ENCODE measurements at places on chromosomes 7 and 10. TPM values are rescaled to one million over a fixed set of nuclear protein-coding genes. Genes with fewer than 3 reads are reported as not detected.
A peak's percentile ranks its signal among the peaks of the same experiment; 100 is the strongest.

GRCh38 chr7:30224511-30225062 is 59.8 kb upstream of the ZNRF2 start:
- ATAC-seq = peak; percentile 72

DNA sequence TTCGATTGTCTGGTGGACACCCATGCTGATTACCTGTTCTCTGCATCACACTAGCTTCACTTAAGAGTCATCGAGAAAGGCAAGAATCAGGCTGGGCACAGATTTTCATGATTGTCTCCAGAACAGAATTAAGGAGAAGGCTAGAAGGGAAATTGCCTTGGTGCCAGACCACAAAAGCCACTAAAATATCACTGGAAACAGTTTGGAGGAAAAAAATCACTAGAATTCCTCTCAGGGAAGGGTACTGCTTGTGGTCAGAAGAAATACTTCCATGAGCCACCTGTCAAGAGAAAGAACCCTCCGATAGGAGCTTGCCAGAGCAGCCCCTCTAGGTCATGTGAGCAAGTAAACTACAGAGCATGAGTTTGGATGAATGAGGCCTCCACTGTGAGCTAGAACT is 269.3 kb upstream of the TEX47 start:
- ATAC-seq = no peak

GRCh38 chr10:51106311-51106945 is 32.1 kb downstream of the PRKG1 start:
- ATAC-seq = no peak

DNA sequence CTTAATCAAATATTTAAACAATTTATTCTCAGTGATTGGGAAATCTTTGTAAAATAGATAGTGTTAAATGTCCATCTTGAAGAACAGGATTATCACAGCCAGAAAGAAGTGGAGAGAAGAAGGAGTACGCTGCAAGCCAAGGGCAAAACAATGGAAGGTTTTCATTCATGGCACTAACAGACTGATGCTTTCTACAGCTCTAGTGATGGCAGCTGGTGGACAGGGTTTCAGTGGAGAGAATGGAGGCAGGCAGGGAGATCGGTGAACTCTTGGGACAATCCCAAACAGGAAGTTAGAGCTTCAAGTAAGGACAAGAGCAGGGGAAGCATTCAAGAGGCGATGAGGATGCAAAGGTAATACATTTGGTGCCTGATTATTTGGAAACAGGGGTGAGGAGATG is 207.0 kb downstream of the JAZF1 start:
- ATAC-seq = no peak

- no peak for ATAC-seq
Observed at GRCh38 chr7:3197567-3198213, 103.4 kb upstream of the SDK1 start.

DNA sequence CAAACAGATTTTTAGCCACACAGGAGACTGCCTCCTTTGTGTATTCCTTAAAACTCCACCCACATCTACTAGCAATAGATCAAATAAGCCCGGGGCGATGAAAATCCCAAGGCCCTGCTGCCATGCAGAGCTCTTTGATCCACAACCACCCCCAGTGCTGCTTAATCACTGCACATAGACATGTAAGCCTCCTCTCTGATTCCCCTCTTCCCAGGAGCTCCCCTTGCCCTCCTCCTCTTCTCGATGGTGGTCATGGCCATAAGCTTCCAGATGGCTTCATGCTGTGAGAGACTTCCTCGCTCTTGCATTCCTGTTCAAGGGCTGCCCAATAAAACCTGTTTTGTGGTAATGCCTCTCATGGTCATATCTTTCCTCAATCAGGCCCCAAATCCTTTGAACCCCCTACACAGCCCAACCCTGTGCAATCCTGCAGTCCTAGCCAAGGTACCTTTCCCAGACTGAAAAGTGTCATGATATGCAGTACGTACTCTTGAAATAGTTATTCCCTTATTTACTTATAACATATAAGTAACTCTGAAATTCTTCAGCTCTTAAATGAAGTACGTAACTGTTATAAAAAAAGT is 158.5 kb downstream of the CACNA2D1 start:
- ATAC-seq = no peak

DNA sequence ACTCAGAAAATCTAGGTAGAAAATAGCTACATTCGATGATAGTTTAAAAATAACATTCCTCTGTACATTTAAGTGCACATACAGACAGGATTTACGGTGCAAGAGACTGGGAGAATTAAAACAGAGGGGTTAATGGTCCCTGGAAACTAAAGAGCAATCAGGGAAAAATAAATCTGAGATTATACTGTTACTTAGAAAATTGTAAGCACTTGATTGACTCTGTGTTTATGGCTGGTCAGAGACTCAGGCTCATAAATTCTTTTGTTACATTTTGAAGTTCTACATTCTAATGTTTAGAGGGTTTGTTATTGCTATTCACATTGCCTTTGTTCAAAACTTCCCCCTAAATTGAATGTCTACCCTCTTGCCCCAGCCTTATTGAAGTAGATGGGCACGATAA is 54.4 kb downstream of the CDCA7L start:
- no peak for ATAC-seq

DNA sequence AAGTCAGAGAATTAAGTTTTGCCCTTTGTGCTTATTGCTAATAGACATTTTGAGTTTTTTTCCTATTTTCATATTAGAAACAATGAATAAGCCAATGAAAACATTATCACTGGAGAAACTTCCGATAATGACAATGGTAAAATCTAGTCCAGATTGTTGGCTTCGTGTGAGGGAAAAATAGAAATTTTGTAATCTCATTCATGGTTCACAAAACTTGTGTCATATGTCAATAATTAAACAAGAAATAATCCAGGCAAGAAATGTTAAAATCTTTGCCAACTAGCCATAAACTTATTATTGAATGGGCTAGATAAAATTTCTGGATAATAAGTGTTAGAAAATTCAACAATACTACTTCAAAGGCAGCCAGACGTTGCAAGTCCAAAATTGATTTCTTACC is 36.6 kb downstream of the RNLS start:
- no peak for ATAC-seq

DNA sequence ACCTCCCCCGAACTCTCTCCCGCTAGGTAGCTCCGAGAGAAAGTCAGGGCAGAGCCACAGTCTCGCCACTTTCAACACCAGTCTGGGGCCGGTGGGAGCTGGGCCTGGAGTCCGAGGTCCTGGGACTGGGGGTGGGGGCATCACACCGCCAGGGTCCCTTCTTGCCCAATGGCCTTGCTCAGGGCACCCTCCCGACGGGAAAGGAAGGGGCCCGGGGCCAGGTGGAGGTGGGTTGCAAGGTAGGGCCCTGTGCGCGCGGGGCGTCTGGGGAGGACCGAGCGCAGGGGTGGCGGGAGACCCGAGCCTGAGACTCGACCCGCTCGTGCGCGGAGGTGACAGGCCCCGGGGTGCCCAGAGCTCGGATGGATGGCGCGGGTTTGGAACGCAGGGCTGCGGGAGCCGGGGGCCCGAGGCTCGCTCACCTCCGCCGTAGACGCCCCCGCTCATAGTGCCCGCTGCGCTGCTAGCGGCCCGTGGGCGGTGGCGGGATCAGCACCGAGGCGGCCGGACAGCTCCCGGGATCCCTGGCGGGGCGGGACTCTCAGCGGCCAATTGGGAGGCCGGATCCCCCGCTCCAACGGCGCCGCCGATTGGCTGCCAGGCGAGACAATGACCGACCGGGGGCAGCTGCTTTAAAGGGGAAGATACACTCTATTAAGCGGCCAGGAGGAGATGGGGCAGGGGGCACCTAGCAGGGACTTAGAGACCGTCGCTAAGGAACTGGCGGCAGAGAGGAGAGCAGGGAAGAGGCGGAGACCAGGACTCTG is at the start of gene ACTL6B:
Gene ACTL6B (minus strand): TSS at position 541 of the 767 bp plus-strand sequence. CDS start 94 bp downstream, at position 447.
- ATAC-seq = peak; percentile 49

GRCh38 chr10:24462889-24463552 is 254.1 kb downstream of the KIAA1217 start:
- ATAC-seq = no peak

- ATAC-seq = no peak
Observed at GRCh38 chr7:16040346-16040745, 353.9 kb upstream of the MEOX2 start.

DNA sequence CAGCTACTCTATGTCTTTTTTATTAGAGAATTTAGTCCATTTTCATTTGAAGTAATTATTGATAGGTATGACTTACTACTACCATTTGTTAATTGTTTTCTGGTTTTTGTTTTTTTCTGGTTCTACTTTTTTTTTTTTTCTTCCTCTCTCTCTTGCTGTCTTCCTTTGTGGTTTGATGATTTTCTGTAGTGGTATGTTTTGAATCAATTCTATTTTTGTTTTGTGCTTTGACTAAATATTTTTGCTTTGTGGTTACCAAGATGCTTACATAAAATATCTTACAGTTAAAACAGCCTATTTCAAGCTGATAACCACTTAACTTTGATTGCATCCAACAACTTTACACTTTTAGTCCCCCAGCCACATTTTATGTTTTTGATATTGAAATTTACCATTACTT is 3.3 kb upstream of the OR2F2 start:
- ATAC-seq = no peak

DNA sequence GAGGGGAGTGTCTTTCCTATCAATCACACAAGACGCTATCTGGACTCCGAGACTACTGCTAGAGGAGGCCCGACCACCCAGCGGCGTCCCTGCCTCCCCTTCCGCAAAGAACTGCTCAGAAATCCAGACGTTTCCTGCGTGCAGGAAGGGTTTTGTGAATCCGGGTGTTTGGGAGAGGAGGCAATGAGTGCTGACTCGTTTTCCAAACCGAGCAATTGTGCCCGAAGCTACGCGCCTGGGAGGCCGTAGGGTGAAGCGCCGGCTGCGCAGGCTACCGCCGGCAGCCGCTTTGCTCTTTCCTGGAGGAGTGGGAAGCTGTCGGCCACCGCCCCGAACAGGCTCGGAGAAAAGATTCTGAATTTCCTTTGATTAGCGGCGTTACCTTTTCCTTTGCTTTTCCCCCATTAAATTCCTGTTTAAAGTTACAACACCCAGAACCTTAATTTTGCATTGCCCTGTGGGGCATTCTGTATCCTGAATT is 5.3 kb downstream of the VAX1 start:
- no peak for ATAC-seq

GRCh38 chr10:83965473-83965872 is 173.8 kb upstream of the GHITM start:
- no peak for ATAC-seq

GRCh38 chr10:89362929-89363328 is 14.9 kb upstream of the IFIT1B start:
- ATAC-seq = no peak

DNA sequence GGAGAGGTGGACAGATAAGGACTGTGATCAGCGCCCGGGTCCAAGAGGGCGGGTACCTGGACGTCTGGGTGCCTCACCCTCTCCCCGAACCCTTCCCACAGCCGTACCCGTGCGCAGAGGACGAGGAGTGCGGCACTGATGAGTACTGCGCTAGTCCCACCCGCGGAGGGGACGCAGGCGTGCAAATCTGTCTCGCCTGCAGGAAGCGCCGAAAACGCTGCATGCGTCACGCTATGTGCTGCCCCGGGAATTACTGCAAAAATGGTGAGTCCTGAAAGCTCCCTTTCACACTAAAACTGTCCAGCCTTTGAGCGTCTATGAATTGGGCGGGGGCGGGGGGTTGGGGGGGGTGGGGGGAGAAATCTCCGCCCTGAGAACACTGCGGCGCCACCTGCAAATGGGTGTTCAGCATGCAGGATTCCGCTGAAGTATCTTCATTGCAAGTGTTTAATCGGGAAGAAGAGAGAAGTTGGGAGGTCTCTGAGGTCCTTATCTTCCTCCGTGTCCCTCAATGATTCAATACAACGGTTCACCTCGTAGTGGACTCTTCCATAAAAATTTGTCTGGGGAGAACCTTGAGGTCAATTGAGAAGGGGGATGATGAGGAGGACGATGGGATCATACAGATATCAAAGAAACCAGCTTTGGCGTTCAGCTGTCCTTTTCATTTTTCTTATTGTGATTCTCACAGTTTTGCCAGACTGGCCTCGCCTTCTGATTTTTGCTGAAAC is 906 bp downstream of the DKK1 start:
- no peak for ATAC-seq

- no peak for ATAC-seq
Observed at GRCh38 chr7:159207951-159208350, 63.3 kb upstream of the VIPR2 start.

DNA sequence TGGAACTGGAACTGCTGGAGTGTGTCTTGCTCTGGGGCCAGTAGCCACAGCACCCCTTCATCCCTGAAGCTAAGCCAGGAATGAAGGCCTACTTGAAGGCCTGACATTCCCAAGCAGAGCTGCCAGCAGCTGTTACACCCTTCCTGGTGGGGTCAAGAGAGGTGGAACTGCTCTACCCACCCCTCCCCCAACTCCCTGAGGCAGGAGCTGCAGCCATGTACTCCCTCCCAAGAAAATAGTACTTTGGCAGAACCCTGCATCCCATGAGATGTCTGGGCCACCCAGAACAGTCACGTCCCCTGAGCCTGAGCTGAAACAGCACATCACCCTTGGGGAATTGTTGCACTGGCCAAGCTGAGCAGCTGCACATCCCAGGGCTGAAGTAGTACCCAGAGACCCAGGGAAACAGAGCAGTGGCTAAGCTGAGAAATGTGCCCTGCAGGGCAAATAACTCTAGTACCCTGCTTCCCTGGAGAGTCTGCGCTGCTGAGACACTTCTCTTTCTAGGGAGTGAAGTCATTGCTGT is 63.4 kb upstream of the PLA2G12B start:
- ATAC-seq = no peak

- ATAC-seq = no peak
Observed at GRCh38 chr10:126160971-126161630, 227.2 kb downstream of the ADAM12 start.

- ATAC-seq = no peak
Observed at GRCh38 chr7:157125376-157126223, 13.1 kb upstream of the UBE3C start.

- ATAC-seq = no peak
Observed at GRCh38 chr7:105250706-105251105, 138.0 kb downstream of the SRPK2 start.

DNA sequence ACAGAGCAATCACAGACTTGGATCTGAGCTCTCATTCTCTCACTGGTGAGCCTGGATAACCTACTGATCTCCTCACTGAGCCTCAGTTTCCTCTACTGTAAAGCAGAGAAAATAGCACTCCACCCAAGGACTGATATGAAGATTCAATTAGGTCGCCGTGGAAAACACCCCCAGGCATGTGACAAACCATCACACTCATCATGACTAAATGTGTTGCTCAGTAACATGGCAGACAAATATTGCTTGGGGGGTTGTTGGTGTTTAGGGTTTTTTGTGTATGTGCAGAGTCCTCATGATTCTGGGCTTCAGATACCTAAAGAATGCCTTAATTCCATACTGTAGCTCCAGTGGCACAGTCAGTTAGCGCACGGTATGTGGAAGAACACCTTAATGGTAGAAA is 122.1 kb upstream of the TCF7L2 start:
- no peak for ATAC-seq

Gene PHKG1
- total RNA-seq = 6.0 TPM

Gene GLCCI1
- total RNA-seq = 22.3 TPM

Gene STAMBPL1
- 72.5 TPM for total RNA-seq

Gene TRIM56
- total RNA-seq = 55.5 TPM

Gene NXPH1
- total RNA-seq = not detected

Gene PTPRZ1
- total RNA-seq = not detected

Gene NCF1
- total RNA-seq = 0.24 TPM

Gene COL13A1
- total RNA-seq = not detected

Gene GNAT3
- not detected for total RNA-seq

Gene SPDYE2
- total RNA-seq = not detected

Gene EBLN1
- not detected for total RNA-seq

Gene HOXA4
- total RNA-seq = not detected

Gene TAS2R41
- not detected for total RNA-seq

All from activated T-helper 17 cell treated with anti-CD3 and anti-CD28 coated beads, Interleukin-2, amount 50 U/mL, for 72 hours (primary cell).